OCI-LY7 (cell line): ENCODE measurements at places on chromosomes 16 and 17.

GRCh38 chr16:57510016-57510871 lies 24.0 kb upstream of the DOK4 start:
- DNase-seq: no peak

DNA sequence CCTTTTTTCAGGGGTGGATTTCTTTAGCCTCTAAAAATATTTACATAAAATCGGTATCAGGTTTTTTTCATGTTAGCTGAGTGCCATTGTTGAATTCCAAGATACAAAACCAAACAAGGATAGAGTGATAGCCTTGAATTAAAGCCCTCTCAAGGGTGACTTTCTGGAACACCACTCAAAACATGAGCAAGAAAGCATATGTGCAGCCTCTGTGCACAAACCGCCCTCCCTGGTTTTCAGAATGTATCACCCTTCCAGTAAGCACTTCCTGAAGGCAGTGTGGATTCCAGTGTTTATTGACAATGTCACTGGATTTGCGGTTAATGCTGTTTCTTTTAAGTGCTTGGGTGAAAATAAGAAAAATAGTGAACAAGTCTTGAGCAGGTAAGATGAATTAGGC lies 597.7 kb downstream of the TMEM114 start:
- no peak for DNase-seq

DNA sequence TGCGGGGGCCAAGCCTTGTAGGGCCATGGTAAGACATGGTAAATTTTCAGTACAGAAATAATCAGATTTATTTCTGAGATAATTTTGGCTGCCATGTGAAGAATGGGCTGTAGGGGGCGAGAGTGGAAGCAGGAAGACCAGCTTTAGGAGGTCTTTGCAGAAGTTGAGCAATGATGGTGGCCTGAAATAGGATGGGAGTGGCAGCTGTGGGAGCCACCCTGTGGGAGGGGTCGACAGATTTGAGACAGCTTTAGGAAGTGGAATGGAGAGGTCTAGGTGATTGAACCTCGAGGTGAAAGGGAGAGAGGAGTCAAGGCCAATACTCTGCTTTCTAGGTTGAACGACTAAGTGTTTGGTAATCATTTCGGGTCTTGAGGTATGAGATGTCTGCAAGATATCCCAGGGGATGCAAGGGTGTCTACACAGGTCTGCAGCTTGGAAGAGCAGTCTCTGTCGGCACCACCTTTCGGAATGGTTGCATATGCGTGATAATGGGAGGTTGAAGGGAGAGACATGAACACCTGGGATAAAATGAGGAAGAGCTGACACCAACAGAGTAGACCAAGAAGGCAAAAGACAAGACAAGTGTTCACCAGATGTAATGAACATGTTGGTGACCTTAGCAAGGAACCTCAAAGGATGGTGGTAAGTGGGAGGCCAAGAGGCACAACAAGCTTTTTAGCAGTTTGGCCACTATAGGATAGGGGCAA lies 4.2 kb upstream of the ATXN7L3 start:
- peak; percentile 83 for DNase-seq

- DNase-seq: no peak
Measured at GRCh38 chr17:31856750-31857149, 2.3 kb downstream of the COPRS start.

- no peak for DNase-seq
Measured at GRCh38 chr17:38798614-38799500, 499 bp downstream of the PIP4K2B start.

DNA sequence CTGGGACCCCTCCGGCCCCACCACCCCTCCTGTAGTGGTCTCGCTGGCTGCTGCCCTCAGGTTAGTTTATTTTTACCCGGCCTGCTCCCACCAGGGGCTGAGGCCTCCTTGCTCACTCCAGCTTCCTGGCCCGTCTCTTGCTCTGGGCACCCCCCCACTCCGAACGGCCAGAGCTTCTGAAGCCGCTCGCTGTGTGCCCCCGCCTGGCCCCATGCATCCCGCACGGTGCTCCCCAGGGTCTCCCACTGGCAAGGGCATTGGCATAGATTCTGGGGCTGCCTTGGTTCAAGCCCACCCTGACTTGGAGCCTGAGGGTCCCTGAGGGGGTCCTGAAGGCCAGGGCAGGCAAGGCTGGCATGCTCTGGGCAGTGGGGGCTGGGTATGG lies 186.4 kb downstream of the SEC14L1 start:
- no peak for DNase-seq

DNA sequence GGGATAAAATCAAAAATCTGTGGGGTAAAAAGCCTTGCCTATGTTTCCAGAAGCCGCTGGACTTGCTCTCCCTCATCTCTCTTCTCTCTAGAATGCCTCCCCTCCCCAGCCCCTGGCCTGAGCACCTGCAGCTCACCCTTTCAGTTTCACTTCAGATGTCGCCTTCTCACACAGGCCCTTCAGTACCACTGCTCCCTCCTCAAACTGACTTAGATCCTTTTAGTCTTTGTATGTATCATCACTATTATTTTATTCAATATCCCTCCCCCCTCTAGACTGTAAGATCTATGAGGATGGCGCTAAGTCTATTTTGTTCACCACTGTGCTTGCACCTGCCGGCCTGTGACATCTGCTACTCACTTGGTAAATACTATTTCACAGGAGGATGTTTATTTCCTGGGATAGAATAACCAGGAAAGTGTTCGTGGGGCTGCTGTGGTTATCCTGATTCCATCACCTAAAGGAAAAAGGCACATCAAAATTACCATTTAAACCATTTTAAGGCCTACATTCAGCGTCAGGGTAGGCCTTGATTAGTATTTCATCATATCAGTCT lies 122.3 kb downstream of the MRTFB start:
- peak; percentile 74 for DNase-seq

- DNase-seq: peak; percentile 77
Measured at GRCh38 chr17:82648742-82649331, 593 bp upstream of the WDR45B start.

DNA sequence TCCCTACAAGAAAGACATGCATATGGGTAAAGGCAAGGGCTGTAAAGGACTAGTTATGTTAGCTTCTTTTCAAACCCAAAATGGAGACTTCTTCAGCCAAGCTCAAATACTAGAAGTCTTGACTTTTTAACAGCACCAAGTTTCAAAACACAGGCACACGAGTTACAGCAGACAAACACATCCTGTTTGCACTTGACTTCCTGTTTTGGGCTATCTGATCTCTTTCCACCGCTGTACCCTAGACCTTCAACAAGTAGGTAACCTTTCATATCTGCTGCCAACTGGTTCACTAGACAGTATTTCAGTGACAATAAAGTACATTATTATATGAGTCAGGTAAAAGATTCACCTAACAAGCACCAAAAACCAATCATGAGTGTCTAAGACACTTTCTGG lies 12.3 kb downstream of the RFFL start:
- peak; percentile 50 for DNase-seq

- DNase-seq: no peak
Measured at GRCh38 chr16:84495506-84495905, 9.0 kb downstream of the MEAK7 start.

GRCh38 chr17:64037802-64038201 lies 17.4 kb upstream of the ICAM2 start:
- DNase-seq: no peak

DNA sequence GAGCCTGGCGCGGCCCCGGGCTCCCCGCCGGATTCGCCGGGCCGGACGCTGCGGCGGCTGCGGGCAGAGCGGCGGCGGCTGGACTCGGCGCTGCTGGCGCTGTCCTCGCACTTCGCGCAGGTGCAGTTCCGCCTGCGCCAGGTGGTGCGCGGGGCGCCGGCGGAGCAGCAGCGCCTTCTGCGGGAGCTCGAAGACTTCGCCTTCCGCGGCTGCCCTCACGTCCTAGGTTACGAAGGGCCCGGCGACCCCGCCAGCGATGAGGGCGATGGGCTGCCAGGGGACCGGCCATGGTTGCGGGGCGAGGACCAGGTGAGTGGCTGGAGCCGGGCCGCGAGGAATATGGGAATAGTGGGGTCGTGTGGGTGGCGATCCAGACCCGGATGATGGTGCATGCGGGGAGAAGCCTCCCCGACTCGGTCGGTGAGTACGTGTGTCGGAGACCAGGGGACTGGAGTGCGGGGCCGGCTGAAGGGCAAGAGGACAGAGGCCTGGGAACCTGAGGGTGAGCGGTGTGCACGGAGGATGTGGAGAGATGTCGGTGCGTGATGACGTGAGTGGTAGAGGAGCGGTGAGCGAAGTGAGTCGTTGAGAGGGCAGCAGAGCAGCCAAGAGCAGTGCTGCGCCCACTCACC lies 517 bp downstream of the RUNDC1 start:
- DNase-seq: peak; percentile 86

DNA sequence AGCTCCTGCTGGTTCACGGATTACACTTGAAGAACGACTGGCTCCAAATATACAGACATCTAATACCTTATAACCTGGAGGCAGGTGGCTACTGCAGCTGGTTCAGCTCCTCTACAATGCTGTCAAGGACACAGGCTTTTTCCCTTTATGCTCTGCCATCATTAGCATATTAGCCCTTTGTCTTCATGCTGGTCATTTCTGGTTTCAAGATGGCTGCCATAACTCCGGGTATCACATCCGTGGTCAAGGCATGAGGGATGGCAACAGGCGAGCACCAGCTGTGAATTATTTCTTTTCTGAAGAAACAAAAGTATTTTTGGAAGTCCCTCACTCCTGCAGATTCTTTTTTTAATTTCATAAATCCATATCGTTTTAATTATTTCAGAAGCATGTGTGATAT lies 124.3 kb upstream of the MED13 start:
- DNase-seq: no peak

GRCh38 chr17:37541880-37542660 lies 52.4 kb downstream of the DUSP14 start:
- no peak for DNase-seq
